ENCODE measurements at places on chromosomes 2 and 18.

- no peak for DNase-seq
Observed at GRCh38 chr2:204900910-204901309, 355.6 kb downstream of the PARD3B start.

GRCh38 chr2:97662386-97662894 is 1.4 kb downstream of the ACTR1B start:
- DNase-seq: no peak

DNA sequence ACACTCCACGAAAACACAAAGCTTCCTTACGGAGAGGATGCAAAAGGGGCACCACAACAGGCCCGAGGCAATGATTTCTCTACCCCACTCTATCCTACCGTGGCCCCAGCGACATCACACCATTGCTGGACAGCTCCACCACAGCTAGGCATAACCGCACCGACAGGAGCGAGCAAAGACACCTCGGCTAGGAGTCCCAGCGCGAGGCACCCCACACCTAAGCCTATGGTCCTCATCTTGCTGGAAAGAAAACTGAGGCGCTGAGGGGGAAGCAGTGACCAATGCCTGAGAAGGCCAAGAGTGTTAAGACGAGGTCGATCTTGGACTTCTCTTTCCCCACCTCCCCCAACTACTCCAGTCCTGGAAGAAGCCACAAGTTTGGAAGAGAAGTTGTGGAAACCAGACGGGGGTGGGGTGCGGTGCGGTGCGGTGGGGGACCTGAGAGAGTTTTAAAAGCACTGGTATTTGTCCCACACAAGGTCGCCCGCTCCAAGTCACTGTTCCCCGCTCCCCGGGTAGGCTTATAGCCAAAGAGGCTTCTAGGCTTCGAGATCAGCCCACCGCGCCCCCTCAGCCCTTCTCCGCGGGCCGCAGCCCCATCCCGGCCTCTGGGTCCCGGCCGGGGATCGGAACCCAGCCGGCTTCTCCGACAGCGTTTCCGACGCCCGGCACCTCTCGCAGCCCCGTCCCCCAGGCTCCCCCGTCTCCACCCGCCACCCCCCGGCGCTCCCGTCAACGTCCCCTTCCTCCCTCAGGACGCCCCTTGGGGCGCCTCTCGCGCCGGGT is 766 bp downstream of the PDE6D start:
- DNase-seq: no peak

DNA sequence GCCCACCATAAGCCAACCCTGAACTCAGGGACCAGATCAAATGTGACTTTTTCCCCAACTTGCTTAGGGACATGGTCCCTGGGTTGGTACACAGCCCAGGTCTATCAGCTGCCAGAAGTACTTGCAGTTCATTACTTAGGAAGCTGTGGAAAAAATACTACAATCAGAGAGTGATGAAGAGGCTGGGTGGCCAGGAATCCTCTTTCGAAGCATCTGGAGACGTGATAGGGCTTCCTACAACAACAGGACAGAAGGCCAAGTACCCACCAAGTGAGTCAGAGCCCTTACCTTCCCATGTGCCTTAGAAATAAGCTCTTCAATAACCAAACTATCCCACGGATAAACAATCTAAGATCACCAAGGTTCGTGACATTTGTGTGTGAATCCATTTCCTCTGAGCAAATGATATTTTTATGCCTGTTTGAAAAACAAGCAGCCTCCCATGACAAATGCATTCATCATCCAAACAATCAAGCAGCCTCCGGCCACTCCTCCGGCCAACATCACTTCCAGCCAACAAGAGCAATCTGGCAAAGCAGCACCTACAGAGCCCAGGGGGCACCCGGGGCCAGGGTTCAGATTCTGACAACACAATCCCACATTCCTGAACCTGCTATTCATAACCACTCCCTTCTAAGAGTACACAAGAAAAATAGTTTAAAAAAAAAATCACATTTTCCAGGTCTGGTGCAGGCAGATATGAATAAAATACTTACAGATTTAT is 26.4 kb downstream of the TBC1D8 start:
- no peak for DNase-seq

- no peak for DNase-seq
Observed at GRCh38 chr2:204260162-204260877, 285.0 kb upstream of the PARD3B start.

- no peak for DNase-seq
Observed at GRCh38 chr2:146821836-146822316, 1023.0 kb upstream of the ACVR2A start.

DNA sequence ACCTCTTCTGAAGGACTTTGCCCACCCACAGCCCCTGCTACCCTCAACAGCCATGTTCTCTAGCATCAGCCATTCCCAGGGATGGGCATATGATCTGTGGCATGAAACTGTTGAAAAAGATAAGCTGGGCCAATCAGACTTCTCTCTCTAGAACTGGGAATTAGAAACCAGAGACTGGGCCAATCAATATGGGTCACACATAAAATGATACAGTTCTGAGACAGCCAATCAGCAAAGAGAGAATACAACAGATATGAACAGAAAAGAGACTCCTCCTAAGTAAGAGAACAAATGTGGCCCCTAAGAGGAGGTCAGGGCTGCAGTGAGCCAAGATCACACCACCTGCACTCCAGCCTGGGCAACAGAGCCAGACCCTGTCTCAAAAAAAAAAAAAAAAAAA is 2.1 kb downstream of the KIDINS220 start:
- DNase-seq: no peak

DNA sequence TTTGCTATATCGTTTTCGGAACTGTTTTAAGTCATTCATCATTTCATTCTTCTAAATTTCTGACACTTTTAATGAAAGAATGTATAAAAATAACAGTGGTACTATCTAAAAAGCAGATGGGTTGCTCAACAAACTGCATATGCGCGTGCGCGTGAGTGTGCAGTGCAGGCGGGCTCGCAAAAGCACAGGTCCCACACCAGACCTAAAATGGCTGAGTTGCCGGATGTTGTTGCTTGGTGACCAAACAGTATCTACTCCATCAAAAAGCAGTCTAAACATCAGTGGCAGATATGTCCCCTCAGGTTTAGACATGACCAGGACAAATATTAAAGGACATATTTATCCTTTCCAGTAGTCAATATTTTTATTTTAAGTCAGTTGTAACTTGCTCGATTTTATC is 5.1 kb downstream of the NOL4 start:
- DNase-seq: no peak

DNA sequence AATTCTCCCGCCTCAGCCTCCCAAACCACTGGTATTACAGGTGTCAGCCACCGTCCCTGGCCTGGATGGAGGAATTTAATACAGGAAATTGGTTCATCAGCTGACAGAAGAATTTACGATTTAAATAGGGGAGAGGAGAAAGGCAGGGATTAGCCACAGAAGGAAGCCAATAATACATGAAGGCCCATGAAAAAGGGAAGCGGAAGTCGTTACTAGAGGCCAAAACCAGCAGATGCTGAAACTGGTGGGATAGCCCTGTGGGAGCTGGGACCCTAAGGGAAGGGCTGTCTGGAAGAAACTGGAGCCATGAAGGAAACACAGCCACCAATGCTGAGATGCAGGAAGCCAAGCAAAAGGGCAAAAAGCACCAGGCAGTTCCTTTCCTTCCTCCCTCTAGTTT is 163.7 kb upstream of the RMP24 start:
- DNase-seq: no peak

- no peak for DNase-seq
Observed at GRCh38 chr2:213016984-213017351, 134.4 kb downstream of the IKZF2 start.

DNA sequence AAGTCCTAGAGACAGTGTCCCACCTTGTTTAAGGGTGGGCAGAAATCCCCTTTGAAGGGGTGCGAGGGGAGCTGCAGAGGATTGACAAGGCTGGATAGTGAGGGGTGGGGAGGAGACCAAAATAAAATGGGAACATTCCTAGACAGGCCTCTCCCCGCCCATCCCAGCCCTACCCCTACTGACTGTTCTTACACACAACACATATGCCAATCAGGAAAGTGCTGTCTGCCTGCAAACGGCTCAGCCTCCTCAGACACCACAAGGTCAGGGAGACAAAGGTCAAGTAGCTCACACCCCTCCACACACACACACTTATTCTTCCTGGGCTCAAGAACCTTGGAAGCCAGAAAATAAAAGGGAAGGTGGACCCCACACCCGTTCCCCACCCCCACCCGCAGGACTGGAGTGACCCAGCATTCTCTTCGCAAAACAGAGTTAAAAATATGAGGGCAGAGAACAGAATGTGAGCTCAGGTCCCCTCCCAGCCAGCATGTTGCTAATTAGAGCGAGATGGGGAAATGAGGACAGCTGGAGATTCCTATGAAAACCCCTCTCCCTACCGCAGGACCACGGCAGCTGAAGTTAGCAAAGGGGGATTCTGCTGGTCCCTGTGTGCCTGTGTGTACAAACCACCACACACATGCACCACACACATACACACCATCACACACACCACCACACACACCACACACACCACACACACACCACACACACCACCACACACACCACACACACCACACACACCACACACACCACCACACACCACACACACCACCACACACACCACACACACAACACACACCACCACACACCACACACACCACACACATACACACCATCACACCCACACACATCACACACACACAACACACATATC is 197.8 kb downstream of the TNS1 start:
- DNase-seq: no peak

DNA sequence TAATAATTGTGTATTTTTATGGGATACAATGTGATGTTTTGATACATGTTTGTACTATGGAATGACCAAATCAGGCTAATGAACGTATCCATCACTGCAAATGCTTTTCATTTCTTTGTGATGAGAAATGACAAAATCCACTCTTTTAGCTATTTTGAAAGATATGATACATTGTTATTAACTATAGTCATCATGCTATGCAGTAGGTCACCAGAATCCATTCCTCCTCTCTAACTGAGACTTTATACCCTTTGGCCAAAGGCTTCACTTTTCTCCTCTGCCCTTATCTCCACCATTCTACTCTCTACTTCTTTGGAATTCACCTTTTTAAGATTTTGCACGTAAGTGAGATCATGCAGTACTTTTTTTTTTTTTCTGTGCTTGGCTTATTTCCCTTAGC is 44.5 kb upstream of the TMEM17 start:
- no peak for DNase-seq

- DNase-seq: no peak
Observed at GRCh38 chr2:1854729-1855547, 110.6 kb upstream of the PXDN start.

GRCh38 chr2:112614201-112614840 is 29.9 kb downstream of the CHCHD5 start:
- DNase-seq: no peak

GRCh38 chr2:177270531-177270930 is 6.0 kb upstream of the NFE2L2 start:
- no peak for DNase-seq

GRCh38 chr2:215698566-215698965 is 262.7 kb upstream of the FN1 start:
- DNase-seq: no peak

- no peak for DNase-seq
Observed at GRCh38 chr18:56825878-56826277, 174.7 kb downstream of the WDR7 start.

GRCh38 chr2:181614874-181615638 is 41.8 kb downstream of the CERKL start:
- no peak for DNase-seq

DNA sequence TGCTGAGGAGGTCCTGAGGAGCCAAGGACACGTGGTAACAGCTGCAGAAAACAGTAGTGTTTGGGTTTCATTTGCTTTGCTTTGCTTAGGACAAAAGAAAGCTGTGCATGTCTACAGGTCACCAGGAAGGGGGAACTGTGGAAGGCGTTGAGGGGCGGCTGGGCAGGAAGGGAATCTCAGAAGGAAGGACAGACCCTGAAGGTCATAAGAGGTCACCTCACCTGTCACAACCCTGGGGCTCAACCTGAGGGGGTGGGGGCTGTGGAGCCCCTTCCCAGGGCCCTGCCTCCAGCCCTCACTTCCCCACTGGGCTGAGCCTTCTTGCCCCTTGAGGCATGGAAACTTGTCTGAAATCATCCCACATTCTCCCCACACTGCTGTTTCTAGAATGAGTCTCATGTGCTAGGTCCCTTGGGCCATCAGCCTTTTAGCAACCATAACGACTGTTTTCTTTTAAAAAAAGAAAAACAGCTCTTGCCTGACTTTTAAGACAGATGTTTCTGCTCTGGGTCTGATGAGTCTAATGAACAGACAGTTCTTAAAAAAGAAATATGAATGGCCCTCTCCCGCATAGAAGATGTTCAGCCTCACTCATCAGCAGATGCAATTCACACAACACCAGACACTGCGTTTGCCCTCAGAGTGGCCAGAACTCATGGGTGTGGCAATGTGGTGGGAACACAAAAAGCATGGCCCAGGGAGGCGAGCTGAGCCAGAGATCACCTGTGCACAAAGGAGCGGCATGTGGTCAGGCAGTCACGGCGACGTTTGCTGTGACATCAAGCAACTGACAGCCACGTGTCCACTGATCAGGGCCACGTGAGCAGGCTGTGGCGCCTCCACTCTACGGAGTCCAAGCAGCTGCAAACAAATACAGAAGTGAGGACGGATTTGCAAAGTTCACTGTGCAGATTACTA is 84.0 kb downstream of the SEPTIN10 start:
- DNase-seq: no peak

DNA sequence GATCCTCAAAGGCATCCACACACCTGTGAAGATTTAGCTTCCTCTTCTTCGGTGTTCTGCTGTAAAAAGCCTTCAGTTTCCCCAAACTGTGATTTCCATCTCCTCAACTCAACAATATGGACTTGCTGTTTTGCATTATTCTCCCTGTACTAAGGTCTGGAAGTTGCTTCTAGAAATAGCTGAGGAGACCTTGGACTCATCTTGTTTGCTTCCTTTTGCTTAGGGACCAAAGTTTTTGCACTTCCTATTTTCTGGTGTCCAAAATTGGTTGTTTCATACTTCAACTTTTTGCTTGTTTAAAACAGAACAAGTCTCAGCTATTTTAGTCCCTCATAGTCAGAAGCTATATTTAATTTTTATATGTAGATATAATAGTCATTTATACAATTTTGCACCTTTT is 201.9 kb upstream of the COPS8 start:
- DNase-seq: no peak

DNA sequence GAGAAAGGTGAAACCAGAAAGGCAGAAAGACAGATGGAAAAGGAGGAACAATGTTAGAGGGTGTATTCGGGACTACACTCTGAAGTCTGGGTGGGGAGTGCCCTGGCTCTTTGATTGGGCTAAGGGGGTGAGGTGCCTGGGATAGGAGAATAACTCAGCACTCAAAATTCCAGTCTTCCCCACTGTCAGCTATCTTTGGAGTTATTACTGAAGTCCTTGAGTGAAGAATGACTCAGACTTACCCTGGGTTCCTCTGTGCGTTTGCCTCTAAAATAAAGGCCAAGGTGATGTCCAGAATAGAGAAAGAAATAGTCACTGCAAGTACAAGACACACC is 151.8 kb upstream of the SERPINE2 start:
- DNase-seq: no peak

- DNase-seq: no peak
Observed at GRCh38 chr2:144998435-144998834, 478.5 kb upstream of the ZEB2 start.

DNA sequence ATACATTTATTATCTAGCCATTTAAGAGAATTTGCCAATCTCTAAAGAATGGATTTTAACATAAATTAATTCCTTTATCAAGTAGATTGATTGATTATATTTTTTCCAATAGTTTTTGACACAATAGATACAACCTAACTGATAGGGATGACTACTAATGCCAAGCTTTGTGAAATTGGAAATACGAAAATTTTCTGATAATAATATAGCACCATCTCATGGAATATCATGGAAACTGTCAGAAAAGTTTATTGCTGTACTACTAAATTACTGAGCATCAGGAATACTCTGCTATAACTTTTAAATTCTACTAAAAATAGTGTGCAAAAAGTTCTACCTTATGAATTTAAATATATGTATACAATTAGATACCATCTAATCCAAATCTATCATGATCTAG is 101.8 kb upstream of the MAP2 start:
- DNase-seq: no peak
